ENCODE measurements at places on chromosomes 5 and 9.

DNA sequence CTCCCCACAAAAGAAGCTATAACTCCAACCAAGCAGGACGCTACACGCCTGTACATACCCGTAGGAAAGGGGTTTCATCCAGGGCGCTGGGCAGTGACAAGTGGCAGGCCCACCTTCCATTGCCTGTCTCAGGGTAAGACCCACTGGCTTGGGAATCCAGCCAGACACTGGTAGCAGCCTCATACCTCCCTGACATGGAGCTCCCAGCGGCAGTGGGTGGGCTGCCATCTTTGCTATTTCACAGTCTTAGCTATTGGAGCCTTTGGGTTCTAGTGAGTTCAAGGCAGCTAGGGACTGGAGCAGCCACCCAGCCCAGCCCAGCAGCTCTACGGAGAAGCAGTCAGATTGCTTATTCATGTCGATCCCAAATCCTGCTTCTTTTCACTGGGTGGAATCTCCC lies 3.4 kb upstream of the IFNA10 start:
- no peak for DNase-seq

DNA sequence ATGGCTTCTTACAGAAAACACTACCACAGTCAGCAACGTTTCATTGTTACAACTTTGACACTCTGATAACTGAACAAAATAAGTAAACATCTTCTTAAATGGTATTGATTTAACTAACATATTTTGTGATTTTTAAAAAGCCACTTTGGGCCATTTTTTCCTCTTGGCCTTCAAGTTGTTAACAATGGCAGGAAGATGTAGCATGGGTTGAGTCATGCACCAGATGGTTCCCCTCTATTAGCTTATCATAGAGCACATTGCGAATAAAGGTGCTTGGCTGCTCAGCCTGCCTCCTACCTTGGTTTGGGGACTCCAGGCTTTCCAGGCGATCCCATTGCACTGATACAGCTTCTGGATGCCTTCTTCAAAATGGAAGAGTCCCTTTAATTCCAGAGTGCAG lies 24.1 kb upstream of the CER1 start:
- no peak for DNase-seq

DNA sequence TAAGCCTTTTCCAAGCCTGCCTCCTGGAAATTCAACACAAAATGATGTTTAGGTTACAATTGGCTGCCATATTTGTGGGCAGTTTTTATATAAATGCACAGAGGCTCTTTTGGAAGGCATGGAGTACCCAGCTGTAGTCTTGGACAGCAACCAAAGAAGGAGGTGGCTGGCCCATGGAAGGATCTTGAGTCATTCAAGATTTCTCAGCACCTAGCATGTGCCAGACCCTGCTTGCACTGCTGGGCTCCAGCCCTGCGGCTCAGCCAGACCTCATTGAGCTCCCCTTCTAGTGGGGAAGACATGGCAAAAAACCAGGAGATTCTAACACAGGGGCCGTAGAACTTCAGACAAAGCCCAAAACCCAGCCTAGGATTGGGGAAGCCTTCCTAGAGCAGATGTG lies 22.1 kb downstream of the JADE2 start:
- peak; percentile 83 for DNase-seq

DNA sequence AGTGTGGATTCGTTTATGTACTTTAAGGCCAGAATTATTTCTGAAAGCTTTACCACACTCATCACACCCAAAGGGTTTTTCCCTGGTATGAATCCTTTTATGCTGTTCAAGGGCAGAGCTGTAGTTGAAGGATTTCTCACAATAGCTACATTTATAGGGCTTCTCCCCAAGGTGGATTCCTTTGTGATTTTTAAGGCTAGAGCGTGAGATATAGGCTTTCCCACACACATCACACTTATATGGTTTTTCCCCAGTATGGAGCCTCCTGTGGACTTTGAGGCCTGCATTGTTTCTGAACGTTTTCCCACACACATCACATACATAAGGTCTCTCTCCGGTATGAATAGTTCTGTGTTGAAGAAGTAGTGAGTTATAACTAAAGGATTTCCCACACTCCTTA lies 11.2 kb downstream of the ZFP62 start:
- no peak for DNase-seq

- DNase-seq, result no peak
These were observed 58.1 kb downstream of the LRSAM1 start for GRCh38 chr9:127509261-127509954.

GRCh38 chr5:149628221-149628620 lies 46.9 kb downstream of the ARHGEF37 start:
- DNase-seq, result no peak

DNA sequence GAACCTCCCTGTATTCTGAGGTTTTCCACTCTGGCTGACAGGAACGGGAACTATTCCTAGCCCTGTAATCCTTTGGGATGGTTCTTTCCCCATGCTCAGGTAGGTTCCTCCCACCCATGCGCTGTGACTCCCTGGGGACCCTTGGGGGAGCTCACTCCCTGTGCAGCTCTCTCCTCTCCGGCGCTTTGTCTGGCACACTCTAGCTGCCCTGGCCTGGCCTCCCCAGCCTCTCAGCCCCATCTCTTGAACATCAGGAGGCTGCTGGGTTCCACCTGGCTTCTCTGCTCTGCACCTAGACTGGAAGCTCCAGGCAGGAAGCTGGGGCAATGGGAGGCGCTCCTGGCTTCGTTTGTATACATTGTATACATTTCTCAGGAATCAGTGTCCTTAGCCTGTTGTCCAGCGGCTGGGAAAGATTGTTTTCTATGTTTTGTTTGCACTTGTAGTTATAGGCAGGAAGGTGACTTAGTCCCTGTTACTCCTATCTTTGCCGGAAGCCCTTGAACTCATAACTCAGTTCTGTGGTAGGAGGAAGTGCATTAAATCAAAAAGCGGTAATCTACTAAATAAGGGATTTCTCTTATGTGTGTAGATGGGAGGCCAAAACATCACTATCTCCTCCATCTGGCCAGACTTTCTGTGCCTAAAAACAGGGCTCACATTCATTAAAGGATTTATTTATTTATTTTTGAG lies 20.4 kb downstream of the SLC25A25 start:
- DNase-seq, result no peak

DNA sequence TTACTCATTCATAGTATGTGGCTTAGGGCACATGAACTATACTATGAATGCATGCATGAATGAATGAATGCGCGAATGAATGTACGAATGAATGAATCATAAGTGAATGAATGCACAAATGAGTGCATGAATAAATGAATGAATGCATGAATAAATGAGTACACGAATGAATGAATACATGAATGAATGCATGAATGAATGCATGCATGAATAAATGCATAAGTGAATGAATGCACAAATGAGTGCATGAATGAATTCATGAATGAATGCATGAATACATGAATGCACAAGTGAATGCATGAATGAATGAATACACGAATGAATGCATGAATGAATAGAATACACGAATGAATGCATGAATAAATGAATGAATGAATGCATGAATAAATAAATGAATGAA lies 52.5 kb upstream of the FCN1 start:
- DNase-seq, result no peak

GRCh38 chr5:43555895-43556606 lies 826 bp downstream of the PAIP1 start:
- DNase-seq, result peak; percentile 41

- DNase-seq, result no peak
These were observed 514.4 kb upstream of the SEMA6A start for GRCh38 chr5:117089001-117089400.

DNA sequence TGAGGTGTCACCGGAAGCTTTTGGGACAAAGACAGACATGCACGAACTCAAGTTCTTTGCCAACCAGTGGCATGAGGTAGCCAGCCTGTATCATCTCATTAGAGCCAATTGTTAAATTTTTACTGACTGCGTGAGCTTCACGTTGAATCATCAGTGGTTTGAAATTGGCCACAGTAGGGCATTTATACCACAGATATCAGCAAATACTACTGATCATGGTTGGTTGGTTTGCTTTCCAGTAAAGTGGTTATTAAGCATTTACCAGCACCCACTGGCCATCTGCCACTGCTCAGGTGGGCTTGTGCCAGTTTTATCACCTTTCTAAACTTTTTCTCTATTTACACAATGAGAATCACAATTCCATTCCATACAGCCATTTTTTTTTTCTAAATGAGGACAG lies 28.4 kb upstream of the SHC3 start:
- no peak for DNase-seq

GRCh38 chr9:8284884-8285283 lies 485.3 kb upstream of the DMAC1 start:
- DNase-seq, result no peak

- DNase-seq, result peak; percentile 91
These were observed 58.3 kb downstream of the PFDN1 start for GRCh38 chr5:140244525-140245025.

DNA sequence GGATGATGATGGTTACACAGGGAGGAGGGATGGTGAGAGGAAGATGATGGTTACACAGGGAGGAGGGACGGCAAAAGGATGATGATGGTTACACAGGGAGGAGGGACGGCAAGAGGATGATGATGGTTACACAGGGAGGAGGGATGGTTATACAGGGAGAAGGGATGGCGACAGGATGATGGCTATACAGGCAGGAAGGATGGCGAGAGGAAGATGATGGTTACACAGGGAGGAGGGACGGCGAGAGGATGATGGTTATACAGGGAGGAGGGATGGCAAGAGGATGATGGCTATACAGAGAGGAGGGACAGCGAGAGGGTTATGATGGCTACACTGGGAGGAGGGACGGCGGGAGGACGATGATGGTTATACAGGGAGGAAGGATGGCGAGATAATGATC lies 64.1 kb upstream of the FCN1 start:
- DNase-seq, result no peak

DNA sequence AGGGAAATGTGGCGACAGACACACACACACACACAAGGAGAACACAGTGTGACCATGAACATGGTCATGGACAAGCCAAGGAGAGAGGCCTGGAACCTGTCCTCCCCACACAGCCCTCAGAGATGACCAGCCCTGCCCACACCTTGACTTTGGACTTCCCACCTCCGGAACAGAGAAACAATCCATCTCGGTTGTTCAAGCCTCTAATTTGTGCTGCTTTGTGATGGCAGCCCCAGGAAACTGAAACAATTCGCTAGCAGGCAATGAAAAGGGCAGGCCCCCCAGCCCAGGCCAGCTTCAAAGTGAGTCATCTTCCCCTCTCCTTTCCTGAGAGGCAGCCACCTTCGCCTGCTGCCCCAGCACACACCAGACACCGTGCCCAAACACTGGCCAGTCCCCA lies 47.7 kb downstream of the NSUN2 start:
- no peak for DNase-seq

GRCh38 chr5:76406014-76406413 lies 2.9 kb downstream of the IQGAP2 start:
- no peak for DNase-seq
